ENCODE measurements at places on chromosomes 11 and 22. TPM values are rescaled to one million over a fixed set of nuclear protein-coding genes. Genes with fewer than 3 reads are reported as not detected.
A peak's percentile ranks its signal among the peaks of the same experiment; 100 is the strongest.

Gene MN1
- total RNA-seq = 24.6 TPM

Gene FXYD2
- total RNA-seq = 5.0 TPM

Gene KCNQ1OT1
- 6.8 TPM for total RNA-seq

Gene DEAF1
- total RNA-seq = 77.8 TPM

Gene IFTAP
- 56.5 TPM for total RNA-seq

DNA sequence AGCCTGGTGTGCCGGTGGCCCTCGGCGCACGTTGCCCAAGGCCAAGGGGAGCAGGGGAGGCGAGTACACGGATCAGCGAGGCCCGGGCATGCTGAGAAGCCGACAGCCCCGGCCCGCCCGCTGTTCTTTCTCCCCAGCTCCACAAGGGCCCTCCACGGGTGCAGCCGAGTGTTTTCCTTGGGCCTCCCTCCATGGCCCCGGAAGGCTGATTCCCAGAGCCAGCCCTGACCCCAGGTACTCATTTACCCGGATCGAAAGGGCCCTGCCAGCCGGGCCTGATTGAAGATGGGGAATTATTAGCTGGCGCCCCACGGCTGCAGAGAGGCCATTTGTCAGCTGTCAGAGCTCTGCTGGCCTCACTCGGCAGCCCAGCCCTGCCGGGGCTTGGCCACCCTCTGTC is 53.1 kb downstream of the WNT7B start:
- H3K36me3 ChIP-seq = peaks cover 85% of the 10 kb centered on the region
- H3K4me1 ChIP-seq = peaks cover 15% of the 10 kb centered on the region
- no peaks in the 10 kb centered on the region for H3K27me3 ChIP-seq
- no peak overlapping the region for H3K27ac ChIP-seq
- DNase-seq = no peak
- no peak overlapping the region for H3K4me3 ChIP-seq

DNA sequence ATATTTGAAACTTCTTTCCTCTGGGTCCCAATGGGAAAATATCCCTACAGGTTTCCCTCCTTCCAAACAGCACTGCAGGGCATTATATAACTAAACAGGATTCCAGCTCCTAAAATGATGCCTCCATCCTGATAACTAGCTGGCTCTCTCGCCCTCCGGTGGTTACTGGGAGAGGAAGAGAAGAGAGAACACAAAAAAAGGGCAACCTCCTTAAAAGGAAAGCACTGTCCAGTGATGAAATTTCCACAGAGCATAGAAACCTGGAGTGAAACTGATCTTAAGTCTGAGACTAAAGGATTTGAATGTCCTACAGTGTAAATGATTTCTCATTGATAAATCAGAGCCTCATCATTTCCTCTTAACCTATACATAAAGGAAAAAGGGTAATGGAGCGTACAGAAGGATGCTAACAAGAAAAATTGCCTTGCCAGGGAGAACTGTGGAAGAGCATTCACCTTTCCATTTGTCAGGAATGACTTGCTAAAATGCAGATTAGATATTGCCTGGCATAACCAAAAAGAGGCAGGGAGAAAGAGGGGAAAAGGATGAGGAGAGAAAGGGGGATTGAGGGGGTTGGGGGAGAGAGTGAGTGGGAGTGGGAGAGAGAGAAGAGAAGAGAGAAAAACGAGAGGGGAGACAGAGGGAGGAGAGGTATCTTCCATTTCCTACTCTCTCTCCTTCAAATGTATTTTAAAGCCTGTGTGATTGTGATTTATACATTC is 121.3 kb downstream of the APOL5 start:
- peak; percentile 38 for DNase-seq
- H3K4me3 ChIP-seq = peak overlapping the region; percentile 61
- no peaks in the 10 kb centered on the region for H3K27me3 ChIP-seq
- peak overlapping the region; percentile 83 for H3K27ac ChIP-seq

DNA sequence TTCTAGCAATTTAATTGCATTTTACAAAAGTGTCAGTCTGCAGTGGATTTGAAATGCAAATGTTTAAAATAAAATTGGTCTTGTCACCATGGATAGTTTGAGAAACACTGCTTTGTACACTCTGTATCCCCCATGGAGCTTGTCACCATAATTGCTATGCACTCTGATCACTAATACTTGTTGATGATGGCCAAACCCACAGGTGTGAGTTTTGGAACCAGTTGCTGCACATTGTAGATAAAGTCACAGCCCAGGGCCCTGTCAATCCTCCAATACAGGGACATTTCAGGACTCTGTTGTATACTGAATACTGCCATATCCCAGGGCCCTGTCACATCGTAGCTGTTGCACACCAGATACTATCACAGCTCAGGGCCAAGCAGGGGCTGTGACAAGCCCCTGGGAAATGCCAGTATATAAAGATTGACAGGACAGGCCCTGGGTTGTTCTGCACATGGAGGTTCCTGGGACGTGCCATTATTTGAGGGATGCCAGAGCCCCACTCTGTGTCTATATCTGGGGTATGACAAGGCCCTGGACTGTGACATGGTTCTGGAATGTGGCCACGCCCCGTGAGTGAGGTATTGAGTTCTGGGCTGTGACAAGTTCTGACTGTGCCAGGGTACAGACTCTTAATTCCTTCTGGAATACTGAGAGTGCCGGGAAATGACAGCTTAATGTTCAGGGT is 27.9 kb upstream of the SMPD1 start:
- H3K4me1 ChIP-seq = no peaks in the 10 kb centered on the region
- no peak overlapping the region for H3K27ac ChIP-seq
- DNase-seq = no peak
- H3K27me3 ChIP-seq = no peaks in the 10 kb centered on the region

DNA sequence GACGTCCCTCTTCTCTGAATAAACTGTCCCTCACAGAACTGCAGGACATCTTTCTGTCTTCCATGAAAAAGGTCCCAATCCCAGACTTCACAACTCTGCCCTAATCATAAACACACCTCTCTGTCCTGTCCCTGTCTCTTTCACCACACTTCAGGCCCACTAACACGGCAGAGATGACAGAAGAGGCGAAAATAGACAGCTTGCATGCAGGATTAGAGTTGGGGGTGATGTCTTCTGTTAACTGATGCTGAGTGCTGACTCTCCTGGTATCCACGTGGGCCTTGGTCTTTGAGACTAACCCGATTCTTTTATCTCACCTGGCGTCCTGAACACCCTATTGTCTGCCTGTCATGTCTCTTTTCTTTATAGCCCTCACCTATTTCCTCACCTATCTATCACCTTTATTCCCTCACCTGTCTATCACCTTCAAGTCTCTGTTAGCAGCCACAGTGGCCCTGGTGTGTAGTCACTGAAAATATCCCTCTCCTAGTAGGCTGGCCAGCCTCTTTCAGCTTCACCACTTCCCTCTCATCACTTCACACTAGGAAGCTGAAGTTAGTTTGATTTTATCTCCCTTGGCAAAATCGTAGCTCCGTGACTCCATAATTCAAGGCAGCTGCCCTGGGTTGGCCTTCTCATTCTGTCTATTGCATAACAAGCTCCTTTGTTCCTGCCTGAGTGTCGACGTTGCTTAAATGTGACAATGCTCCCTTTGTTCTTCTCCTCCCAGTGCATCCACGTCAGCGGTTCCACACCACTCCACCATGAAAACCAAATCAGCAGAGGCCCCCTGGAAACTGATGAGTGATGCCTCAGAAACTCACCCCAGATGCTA is 30.6 kb upstream of the DRD2 start:
- H3K27ac ChIP-seq = no peak overlapping the region
- H3K27me3 ChIP-seq = no peaks in the 10 kb centered on the region
- peak; percentile 45 for DNase-seq
- H3K36me3 ChIP-seq = no peaks in the 10 kb centered on the region
- no peaks in the 10 kb centered on the region for H3K4me1 ChIP-seq

DNA sequence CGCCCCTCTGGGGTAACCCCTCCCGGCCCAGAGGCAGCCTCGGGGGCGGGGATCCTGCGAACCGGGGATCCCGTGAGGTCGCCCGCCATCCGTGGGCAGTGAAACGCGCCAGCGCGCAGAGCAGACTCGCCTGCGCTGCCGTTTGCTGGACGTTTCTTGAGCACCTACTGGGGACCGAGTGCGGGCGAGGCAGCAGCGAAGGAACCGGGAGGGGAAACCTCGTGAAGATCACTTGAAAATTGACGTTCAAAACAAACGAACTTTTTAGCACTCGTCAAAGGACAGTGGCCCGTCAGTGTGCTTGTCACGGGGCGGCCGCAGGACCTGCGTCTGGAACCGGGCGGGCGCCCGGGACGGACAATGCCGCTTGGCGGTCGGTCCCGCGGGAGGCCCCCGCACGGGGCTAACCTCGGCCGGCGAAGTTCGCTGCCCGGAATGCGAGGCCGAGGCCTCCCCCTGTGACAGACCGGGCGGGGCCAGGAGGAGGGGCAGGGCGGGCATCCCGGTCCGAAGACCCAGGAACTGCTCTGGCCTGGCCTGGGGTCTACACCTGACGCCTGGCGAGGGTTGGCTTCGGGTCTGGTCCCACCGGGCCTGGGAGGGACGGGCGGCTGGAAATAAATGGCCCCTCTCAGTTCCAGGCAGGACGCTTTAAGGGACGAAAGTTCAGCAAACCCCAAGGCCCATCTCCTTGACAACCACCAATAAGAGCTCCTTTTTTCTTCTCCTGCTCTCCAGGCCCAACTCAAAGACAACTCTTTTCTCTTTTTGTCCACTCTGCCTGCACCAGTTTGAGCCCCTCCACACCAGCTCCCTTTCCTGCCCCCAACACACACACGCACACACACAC is 723 bp upstream of the SCUBE1 start:
- no peak overlapping the region for H3K4me3 ChIP-seq
- no peak overlapping the region for H3K27ac ChIP-seq
- H3K4me1 ChIP-seq = peaks cover 25% of the 10 kb centered on the region
- peaks cover 41% of the 10 kb centered on the region for H3K27me3 ChIP-seq
- H3K36me3 ChIP-seq = no peaks in the 10 kb centered on the region

DNA sequence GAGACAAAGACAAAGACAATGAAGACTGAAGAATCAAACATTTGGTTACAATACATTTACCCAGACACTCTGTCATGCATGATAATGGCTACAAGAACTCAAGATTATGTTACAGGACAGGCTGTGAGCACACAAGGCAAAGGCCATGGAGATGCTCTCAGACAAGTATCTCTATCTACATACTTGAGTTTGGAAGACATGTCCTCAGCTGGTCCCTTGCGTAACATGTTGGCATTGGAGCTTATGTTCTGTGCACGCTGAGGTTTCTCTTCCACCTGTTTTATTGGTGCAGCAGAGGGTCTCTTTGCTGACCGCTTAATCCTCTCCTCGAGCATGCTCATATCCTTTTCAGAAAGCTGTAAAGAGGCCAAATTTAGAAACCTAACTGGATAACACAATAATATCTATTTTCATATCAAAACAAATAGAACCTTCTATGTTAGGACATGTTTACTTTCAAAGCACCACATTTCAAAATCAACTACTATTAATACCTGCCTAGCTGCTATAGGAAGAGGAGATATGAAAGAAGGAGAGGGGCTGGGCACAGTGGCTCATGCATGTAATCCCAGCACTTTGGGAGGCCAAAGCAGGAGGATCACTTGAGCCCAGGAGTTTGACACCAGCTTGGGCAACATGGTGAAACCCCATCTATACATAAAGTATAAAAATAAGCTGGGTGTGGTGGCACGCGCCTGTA is 41.6 kb downstream of the F2 start:
- H3K4me1 ChIP-seq = no peaks in the 10 kb centered on the region
- no peaks in the 10 kb centered on the region for H3K27me3 ChIP-seq
- H3K36me3 ChIP-seq = peaks cover 58% of the 10 kb centered on the region

- H3K36me3 ChIP-seq = peaks cover 55% of the 10 kb centered on the region
- H3K4me1 ChIP-seq = peaks cover 29% of the 10 kb centered on the region
- no peaks in the 10 kb centered on the region for H3K27me3 ChIP-seq
- H3K4me3 ChIP-seq = no peak overlapping the region
Measured at GRCh38 chr22:23791738-23792645, 5.2 kb downstream of the SMARCB1 start.
